Peyer's patch (tissue), 4 donors: ENCODE measurements at places on chromosomes 6 and 20.

GRCh38 chr20:58146746-58147140 lies 81.7 kb downstream of the ANKRD60 start:
- no peak for DNase-seq

DNA sequence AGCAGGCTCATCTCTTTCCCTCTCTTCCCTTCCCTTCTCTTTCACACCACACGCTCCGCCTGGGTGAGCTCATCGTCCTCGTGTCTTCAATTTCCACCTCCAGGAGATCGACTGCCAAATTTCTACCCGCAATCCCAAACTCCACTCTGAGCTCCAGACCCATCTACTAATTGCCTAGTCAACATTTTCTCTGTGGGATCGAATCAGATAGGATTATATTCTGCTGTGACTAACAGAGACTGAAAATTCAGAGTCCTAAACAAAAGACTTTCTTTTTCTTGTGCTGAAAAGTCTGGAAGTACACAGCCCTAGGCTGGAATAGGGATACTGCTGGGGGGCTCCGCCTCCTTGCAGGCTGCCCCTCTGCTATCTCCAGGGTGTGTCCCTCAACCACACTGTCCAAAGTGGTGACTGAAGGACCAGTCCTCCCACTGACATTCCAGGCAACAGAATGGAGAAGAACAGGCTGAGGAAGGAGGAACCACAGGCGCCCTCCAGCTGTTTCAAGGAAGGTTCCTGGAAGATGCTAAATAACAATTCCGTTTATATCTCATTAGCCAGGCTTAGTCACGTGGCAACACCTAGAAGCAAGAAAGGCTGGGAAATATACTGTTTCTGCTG lies 5.0 kb upstream of the HSPA12B start:
- no peak for DNase-seq

DNA sequence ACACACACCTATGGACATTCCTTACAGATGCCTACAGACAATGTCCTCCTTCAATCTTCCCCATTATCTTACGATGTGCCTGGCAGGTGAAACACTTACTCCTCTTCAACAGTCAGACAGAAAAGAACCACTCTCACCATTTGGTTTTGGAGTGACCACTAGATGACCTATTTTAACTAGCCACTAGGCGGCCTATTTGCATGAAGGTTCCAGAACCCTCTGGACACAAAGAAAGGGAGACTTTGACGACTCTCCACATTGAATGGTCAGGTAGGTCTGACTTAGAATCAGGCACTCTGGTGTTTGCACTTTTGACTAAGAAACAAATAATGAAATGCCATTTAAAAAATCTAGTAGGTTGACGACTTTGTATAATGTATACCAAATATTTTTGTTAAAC lies 42.0 kb downstream of the PNLDC1 start:
- DNase-seq = no peak

- no peak for DNase-seq
These were observed 205.0 kb upstream of the EPHA7 start for GRCh38 chr6:93624408-93624807.

GRCh38 chr6:10545482-10545881 lies 24.3 kb downstream of the GCNT2 start:
- no peak for DNase-seq

DNA sequence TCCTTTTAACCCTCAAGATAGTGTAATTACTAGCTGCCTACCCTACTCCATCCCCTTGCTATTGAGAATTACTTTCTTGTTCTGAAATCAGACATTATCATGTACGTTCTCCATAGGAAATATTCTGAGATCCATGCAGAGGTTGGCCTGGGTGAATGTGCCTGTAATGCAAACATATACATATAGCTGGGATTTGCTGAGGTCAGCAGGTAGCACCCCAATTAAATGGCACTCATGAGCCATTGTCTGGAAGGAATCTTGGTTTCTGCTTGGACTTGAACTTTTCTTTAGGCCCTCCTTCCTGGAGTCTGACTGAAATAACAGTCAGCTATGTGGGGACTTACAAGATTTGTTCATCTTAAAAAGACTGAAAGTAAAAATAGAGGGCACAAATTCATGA lies 3.7 kb downstream of the HLA-DQB2 start:
- DNase-seq = no peak

DNA sequence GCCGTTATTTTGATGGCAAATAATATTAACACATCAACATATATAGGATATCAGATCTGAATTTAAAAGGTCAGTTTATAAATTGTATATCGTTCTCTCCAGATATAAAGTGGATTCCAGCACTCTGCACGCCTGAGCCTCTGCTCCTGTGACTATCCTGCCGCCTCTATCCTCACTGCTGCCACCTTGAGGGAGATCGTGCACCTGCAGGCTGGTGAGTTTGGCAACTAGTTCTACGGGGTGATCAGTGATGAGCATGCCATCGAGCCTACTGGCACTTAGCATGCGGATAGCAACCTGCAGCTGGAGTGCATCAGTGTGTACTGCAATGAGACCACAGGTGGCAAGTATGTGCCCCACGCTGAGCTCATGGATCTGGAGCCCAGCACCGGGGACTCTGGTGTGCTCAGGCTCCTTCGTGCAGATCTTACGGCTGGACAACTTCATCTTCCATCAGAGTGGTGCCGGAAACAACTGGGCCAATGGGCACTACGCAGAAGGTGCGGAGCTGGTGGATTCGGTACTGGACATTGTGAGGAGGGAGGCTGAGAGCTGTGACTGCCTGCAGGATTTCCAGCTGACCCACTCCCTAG lies 84.9 kb downstream of the FBXO5 start:
- peak; percentile 42 for DNase-seq

GRCh38 chr6:148874698-148875293 lies 128.0 kb downstream of the UST start:
- no peak for DNase-seq

GRCh38 chr20:7090001-7090400 lies 322.5 kb downstream of the BMP2 start:
- no peak for DNase-seq

DNA sequence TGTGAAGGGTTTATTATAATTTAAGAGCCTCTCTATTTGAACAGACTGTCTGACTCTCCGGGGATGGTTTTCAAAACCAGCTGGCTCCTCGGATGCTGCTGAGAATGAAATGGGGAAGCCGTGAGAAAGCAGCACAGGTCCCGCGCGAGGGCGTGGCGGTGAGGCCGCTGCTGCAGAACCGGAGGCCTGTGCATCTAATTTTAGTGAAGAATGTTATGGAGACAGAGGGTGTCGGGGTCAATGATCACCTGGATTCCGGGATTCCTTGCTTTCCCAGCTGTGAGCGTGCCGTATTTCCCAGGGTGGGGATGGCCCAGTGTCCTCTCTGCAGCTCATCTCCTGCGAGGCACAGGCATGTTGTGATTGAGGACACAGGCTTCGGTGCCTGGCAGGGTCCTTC lies 348.0 kb downstream of the CDH4 start:
- no peak for DNase-seq

GRCh38 chr6:143160439-143161220 lies 99.9 kb downstream of the AIG1 start:
- no peak for DNase-seq

- no peak for DNase-seq
These were observed 35.7 kb upstream of the ZMYND8 start for GRCh38 chr20:47392015-47392720.

DNA sequence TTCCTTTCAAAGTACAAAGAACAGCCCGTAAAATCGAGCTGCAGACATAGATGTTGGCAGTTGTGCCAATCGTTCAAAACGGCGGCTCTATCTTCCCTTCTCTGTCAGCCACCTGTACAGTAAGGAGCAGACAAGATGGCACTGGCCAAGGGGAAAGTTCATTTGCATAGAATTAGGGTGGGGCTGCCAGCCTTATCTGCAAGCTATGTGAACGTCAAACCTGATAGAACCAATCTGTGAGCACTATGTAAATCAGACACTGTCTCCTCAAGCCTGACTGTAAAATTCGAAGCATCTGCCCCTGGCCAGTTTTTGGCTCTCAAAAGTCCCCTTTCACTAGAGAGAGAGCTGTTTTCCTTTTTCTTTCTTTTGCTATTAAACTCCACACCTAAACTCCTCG lies 374.5 kb downstream of the EPM2A start:
- DNase-seq = no peak

DNA sequence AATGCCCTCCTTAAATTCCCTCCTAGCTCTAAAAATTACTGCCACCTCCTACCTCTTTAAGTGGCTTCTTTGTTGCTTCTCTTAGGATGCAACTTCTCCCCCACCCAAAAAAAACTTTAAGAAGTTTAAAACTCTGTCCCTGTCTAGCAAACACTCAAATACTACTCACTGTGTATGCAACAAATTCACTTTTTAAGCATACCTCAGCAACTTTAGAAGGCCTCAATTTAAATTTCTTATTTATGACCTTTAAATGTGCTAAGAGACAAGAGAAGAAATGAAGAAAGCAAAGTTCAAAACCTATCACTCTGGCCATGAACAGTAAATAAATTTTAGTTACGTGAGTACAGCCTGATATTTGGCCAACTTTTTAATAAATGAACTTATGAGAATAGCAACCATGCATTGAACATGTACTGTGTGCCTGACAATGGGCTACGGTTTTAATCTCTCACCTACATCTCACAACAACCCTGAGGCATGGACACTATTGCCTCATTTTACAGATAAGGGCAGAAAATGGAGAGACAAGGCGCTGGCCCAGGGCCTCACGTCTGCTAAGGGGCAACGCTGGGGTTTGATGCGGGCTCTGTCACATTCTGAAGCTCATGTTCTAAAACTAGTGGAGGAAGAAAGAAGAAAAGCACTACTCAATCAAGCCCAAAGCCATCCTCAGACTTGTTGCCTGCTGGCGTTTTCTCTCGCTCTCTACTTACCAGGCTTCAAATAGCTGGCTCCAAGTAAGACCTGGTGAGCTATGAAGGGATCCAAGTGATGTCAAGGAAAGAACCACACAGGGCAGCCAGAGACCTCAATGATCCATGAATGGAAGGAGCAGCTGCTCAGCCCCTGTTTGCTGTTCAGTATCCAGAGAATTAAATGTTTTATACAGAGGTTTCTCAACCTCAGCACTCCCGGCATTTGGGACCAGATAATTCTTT lies 99.8 kb downstream of the TBC1D7 start:
- DNase-seq = no peak

GRCh38 chr6:11586117-11586516 lies 48.6 kb downstream of the TMEM170B start:
- DNase-seq = no peak

GRCh38 chr20:61841966-61842365 lies 223.7 kb downstream of the TAF4 start:
- no peak for DNase-seq

- no peak for DNase-seq
These were observed 88.6 kb downstream of the LINC00237 start for GRCh38 chr20:21017528-21018085.

GRCh38 chr6:153231048-153231646 lies 100.1 kb upstream of the RGS17 start:
- no peak for DNase-seq

DNA sequence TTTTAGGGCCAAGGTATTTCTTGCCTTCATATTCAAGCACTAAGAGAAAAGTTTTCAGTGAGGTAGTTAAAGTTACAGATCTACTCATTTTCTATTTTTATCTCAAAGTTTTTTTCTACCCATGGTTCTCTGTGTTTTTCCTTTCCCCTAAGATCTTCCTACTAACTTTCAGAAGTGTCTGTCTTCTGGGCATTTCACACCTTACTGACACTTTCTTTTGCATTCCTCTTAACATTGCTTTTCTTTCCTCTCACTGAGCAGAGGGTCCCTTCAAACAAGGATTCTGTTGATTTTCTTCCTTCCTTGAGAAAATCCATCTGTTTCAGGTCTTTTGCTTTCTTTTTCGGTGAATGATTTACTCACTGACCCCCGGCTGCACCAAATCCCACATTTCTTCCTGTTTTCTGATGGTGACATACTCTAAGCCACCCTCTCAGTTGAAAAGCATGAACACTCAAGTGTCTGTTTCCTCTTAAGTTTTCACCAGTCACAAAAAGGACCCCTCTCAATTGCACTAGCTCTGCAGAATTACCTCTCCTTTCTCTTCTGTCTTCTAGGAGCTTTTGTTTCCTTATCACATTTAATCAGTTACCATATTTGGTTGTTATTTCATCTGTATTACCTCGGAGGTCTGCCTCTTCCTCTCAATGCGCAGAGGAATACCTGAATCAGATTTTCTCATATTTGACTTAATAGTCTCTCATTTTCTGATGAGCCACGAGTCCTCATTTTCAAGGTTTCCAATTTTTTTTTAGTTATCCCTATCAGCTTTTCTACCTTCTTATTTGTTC lies 73.5 kb upstream of the RNF217 start:
- DNase-seq = no peak

GRCh38 chr6:108195209-108195608 lies 29.4 kb downstream of the NR2E1 start:
- no peak for DNase-seq

DNA sequence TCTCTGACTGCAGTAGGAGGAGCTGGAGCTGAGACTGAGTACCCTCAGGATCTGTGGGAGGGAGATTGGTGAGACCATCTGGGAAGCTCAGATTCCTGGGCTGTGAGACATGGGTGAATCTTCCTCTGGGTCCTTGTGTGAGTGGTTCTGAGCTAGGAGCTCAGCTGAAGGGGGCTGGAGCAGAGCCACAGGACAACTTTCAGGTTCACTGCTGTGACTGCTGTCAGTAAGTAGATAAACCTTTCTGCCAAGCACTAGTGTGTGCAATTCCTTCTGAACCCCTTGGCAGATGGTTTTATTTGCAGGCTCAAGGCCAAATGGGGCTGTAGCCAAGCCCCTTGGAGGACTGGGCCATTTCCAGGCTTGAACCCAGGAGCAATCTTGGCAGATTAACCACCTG lies 49.6 kb upstream of the SNAP91 start:
- DNase-seq = no peak

DNA sequence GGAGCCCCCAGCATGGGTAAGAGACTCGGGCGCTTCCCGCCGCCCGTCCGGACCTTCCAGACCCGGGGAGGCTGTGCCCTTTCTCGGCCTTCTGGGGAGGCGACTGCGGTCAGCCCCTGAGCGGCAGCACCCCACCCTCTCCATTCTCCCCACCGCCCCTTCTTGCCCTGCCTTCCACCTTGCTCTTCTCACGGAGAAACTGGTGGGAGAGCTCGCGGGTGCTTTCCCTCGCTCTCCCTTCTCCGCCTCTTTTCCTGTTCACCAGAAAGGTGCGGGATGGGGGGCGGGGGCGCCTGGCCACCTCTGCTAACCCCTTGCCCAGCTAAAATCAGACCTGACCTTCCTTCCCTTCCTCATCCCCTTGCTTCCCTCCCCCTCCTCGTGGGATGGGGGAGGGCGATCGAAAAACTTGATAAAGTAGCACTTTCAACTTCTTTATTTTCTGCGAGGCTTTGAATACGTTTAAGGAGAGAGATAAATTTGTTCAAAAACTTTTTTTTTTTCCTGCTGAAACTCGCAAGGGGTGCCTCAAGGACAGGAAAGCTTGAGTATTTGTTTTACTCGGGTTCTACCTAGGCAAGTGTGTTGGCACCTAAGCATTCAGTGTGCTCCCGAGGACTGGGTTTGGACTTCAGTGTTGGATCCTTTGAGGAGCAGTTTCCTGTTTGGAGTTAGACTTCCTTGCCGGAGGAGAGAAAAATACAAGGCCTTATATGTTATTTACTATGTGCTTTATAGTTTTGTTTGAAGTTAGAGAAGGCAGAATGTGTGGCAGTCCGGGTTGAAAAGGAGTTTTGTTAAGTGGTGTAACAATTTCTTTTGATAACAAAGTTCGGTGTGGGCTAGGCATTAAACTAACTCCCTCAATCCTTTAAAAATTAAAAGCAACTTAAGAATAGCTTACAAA lies 897 bp downstream of the CD2AP start:
- DNase-seq = no peak

GRCh38 chr20:56429502-56429901 lies 17.4 kb downstream of the CASS4 start:
- DNase-seq = no peak
